Fibroblast of gingiva (primary cell): ENCODE measurements at places on chromosomes 5 and 9.

DNA sequence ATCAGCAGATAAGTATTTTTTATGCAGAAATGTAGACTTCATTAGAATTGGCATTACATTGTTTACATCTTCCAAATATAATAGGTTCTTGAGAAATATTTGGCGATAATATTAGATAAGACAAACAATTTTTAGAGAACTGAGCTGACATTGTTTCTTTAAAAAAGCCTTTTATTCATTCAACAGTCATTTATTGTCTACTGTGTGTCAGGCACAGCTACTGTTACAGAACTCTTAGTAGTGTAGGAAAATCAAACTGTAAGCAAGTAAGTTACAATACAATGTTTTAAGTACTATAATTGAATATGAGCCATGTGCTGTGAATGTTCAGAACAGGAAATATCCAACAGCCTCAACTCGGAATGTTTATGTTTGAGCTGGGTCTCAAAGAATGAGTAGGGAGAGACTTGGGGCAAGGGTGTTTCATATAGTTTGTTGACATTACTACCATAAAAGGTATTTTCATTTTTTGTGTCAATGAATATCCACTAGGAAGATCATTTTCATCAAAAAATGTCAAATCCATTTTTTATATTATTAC lies 114.0 kb downstream of the CDC42SE2 start:
- DNase-seq = no peak

DNA sequence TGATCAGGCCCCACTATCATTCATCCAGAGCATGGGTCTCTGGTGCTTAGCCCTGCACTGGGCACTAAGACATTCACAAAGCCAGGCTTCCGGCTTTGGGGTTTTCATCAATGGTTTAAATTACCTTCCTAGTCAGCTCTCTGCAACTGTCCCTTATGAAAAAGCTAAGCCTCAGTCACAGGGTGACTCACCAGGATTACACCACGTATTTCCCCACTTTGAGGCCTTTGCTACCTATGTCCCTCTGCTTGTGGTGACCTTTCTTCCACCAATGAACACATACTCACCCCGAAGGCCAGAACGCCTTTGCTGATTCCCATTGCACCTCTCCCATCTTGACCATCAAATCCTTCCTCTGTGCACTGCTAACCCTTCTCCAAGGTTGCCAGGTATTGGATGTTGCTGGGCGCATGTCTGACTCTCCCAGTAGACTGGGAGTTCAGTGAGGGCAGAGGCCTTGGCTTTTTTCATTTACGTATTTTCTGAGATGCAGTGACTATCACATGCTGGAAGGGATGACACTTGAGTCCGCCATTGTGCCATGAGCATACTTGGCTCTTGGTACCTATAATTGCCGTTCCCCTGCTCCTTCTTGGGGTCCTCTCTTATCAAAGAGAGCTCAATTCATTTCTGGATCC lies 58.7 kb upstream of the TNFSF8 start:
- peak; percentile 43 for DNase-seq

DNA sequence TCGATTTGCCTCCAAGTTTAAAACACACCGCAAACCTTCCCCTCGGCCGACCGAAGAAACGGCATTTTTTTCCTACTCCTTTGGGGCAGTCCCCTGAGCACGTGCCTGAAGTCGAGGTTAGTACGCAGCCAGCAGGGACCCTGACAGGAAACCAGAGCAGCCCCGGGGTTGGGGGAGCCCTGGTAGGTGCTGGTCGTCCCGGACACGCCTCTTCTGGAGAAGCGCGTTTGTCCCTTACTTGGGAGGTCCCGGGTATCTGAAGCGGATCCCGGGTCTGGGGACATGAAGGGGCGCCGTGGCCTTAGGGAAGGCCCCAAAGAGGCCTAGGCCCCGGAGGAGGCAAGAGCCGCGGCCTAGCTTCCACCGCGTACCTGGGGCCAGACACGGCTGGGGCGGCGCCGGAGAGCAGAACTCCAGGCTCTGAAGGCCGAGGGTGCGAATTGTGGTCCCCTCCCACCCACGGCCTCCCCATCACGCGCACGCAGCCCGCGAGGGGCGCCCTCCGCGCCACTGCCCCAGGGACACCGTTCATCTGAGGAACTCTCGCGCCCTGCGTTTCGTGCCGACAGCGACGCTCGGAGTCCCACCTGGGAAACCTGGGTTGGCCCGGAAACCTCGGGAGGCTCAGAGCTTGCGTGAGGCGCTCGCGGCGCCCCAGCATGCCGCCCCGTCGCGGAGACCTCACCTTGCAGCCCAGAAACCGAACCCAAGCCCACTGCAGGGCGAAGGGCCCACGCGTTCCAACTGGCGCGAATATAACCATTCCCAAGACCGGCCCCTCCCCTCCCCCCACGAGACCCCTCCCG lies 10.4 kb downstream of the OTP start:
- DNase-seq = no peak

DNA sequence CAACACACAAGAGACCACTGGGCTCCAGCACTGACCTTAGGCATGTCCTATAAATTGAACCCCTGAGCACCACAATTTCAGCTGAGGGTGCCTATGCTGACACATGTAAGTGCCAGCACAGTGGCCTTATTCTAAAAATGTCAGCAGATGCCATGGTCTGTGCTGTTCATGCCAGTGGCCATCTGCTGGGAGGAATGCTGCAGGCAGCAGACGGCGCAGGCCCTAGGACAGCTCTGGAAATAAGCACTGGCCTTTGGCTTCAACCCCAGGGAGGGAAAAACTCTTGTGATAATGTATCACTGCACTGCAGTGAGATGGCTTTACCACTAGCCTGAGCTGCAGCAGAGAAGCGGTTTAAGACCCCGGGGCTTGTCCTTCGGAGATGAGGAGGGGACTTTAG lies 98.5 kb downstream of the SYK start:
- peak; percentile 13 for DNase-seq

GRCh38 chr5:170425731-170426130 lies 36.6 kb upstream of the KCNMB1 start:
- DNase-seq = no peak

- no peak for DNase-seq
Measured at GRCh38 chr9:25206027-25206426, 472.2 kb downstream of the TUSC1 start.

DNA sequence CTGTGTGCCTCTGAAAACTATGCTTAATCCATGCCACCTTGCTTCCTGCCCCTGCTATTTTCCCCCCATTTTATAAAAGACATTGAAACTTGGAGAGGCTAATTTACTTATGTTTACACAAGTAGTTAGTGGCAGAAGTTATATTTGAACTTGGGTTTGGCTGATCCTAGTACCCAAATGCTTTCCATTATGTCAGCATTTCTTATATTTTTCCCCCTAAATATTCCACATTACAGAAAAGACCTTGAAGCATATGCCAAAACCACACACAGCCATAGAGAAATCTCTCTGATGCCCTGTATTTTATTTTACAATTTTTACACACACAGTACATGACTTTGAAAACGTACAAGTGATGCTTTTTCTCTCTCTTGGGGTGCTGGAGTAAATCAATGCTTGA lies 11.2 kb downstream of the C1QTNF2 start:
- no peak for DNase-seq

DNA sequence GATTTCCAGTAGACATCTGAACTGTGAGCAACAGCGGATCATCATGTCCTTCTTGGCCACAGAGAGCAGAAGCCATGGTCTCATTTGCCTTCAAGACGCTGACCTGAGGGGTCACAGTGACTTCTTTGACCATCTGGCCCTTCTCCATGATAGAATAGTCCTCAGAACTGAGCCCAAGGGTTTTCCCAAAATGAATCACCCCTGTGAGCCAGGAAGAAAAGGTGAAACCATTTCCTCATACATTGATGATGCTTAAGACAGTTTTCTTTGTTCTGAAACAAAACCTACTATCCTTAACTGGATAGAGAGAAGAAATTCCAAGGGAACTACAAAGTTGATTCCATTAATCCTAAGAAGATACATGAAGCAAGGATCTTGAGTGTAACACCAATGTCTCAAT lies 503.9 kb downstream of the CTNND2 start:
- DNase-seq = no peak

GRCh38 chr5:21680196-21680595 lies 1172.9 kb downstream of the CDH12 start:
- DNase-seq = peak; percentile 70

GRCh38 chr5:158942217-158942616 lies 157.5 kb downstream of the EBF1 start:
- DNase-seq = no peak

GRCh38 chr9:3569529-3569928 lies 43.7 kb upstream of the RFX3 start:
- DNase-seq = no peak

DNA sequence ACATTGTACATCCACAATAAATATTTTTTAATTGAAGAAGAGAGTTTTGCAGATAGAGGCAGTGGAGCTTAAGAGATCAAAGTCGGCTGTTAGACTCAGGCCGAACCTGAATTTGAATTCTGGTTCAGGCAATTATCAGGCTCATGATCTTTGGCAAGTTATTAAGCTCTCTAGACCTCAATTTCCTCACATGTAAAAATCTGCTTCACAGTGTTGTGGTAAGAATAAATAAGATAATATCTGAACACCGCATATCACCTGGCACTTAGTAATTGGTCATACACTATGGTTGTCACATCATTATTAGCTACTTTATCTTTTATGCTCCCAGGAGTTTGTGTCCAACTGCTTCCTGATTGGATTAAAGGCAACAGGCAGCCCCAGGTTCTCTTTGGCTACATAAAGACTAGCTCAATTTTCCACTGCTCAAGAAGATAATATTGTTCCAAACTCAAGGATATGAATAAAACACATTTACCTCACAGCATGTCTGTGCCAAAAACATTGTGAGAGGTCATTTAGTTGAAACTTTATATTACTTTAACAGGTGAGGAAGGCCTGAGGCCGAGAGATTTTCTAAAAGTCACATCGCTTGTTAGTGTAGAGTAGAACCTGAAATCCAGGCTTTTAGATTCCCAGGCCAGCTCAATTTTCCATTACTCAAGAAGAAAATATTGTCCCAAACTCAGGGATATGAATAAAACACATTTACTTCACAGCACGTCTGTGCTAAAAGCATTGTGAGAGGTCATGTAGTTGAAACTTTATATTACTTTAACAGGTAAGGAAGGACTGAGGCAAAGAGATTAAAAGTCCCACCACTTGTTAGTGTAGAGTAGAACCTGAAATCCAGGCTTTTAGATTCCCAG lies 289.2 kb upstream of the PTGER4 start:
- no peak for DNase-seq

- peak; percentile 25 for DNase-seq
Measured at GRCh38 chr5:38922199-38922598, 76.4 kb downstream of the OSMR start.

GRCh38 chr5:177427211-177427822 lies 841 bp downstream of the GRK6 start:
- no peak for DNase-seq

- DNase-seq = no peak
Measured at GRCh38 chr5:17304282-17304681, 86.9 kb downstream of the BASP1 start.
